ENCODE measurements at places on chromosomes 5 and 9.

DNA sequence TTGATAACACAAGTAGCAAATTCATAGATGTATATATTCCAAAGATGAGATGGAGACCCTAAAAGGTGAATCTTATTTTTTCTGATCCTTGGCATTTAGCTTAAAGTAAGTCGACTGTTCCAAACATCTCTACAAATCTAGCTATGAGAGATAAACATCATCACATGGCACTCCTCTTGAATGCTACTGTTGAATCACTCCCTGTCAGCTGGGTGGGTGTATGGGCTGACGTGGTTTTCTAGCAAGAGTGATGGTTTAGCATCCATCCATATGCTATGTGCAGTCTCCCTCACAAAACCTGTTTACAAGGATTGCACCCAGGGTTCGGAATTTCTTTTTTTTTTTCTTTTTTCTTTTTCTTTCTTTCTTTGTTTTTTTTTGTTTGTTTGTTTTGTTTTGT, 13.8 kb downstream of the ACO1 start:
- DNase-seq: no peak

- DNase-seq: no peak
Observed at GRCh38 chr9:86960938-86961337, 13.6 kb upstream of the GAS1 start.

GRCh38 chr5:41772785-41773442, 97.3 kb downstream of the OXCT1 start:
- DNase-seq: no peak

DNA sequence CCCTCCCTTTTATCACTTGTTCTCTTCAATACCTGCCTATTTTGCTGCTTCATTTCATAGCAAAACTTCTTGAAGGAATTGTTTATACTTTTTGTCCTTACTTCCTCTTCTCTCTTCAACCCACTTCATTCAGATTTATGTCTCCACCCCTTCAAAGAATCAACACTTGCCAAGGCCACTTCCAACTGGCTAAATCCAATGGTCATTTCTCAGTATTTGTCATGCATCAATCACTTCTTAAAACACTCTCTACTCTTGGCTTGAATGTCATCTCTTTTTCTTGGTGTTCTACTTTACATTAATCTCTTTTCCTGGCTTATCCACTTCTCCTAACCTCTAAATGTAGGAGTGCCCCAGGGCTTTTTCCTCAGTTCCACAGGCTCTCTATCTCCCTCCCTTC, 8.3 kb upstream of the FCHO2 start:
- no peak for DNase-seq

- no peak for DNase-seq
Observed at GRCh38 chr5:144328980-144329379, 158.3 kb downstream of the KCTD16 start.

- DNase-seq: no peak
Observed at GRCh38 chr5:37720550-37720952, 119.3 kb downstream of the GDNF start.

GRCh38 chr5:124408738-124409453, 337.5 kb downstream of the ZNF608 start:
- DNase-seq: no peak

DNA sequence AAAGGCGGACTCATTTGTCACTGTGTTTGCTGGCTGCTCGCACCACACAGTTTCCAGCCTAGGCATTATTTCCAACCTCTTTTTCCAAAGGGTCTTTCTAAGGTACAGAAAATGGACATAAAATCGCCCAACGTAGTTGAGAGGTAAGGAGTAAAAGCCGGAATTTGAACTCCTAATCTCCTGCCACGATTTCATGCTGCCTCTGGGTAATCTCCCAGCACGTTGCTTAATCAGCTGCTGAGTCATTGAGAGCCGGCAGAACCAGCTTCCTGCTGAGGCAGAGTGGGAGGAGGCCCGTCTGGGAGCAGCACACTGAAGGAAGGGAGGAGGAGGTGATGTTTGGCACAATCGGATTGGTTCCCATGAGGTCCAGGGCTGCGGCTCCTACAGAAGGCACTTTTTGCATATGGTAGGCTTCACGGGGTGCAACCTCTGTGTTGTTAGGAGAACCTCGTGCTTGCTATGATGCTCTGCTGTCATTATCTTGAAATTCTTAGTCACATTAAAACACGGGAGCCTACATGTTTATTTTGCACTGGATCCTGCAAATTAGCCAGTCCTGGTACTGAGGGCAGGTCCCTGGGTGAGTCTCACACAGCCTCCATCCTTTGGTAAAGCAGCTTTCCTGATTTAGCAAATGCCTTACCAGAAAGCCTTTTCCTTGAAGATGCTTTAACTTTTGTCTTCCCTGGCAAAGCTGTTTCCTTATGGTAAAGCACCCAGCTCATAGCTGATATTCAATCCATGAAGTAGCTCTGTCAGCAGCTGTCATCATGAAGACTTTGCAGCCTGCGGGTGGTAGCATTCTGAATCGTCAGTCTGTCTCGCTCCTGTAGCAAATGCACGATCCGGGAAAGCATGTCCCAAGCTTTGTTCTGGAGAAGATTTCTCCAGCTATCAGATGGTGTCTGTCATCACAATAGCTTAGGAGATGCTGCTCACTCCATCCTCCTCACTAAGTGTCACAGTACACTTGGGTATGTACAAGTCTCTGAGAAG, 191.6 kb upstream of the MSX2 start:
- no peak for DNase-seq

DNA sequence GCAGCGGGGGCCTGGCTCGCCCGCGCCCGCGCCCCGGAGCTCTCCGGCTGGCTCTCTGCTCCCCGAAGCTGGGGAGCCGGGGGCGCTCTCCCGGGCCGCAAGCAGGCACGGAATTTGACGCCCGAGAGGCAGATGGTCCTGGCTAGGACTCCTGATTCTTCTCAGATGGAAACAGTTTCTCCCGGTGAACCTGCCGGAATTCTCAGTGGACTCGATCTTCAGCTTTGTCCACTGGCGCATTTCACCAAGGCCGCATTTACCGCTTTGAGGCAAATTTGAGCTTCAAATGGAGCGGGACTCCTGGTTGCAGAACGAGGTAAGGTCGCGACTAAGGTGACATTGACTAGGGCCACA, 305.7 kb upstream of the KCNN2 start:
- no peak for DNase-seq

- DNase-seq: no peak
Observed at GRCh38 chr9:133008824-133009223, 22.0 kb upstream of the GTF3C5 start.

- no peak for DNase-seq
Observed at GRCh38 chr9:16668734-16669295, 201.7 kb downstream of the BNC2 start.

DNA sequence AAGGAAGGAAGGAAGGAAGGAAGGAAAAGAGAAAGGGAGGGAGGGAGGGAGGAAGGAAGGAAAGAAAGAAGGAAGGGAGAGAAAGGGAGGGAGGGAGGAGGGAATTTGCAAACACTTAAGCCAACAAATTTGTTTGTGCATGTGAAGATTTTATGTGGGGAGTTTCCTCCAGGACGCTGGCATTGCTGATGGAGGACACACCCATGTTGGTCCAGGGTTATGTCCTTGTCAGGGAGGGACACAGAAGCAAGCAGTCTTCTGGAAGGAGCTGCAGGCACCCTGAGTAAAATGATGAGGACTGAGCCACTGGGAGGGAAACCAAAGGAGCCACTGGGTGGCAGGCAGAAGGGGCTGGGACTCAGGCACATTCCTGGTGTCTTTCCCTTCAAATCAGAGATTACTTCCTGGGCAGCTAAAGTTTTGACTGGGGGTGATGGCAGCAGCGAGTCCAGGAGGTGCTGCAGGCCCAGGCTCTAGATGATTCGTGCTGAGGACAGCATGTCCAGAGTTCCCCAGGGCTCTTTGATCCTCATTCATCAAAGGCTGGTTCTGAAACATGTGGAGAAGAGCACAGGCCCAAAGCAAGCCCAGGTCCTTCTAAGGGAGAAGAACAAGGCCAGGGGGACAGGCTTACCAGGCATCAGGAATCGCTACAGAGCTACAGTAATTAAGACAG, 109.2 kb downstream of the PAX5 start:
- no peak for DNase-seq

DNA sequence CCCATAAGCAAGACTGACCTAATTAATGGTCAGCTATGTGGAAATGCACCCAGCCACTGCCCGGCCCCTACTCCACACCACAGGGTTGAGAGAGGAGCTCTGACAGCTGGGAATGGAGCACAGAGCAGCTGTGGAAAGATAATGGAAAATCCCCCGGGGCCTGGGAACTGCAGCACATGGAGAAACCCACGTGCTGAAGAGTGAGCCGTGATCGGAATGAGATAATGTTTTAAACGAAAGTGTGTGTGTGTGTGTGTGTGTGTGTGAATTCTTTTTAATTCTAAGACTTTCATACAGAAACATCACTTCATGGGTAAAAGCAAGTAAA, 13.1 kb upstream of the SLC12A7 start:
- no peak for DNase-seq

- DNase-seq: no peak
Observed at GRCh38 chr9:82593501-82593900, 469.4 kb downstream of the RASEF start.

- DNase-seq: no peak
Observed at GRCh38 chr9:121294151-121294743, 26.3 kb downstream of the GSN start.
